ENCODE measurements at places on chromosomes 7 and 10.
A peak's percentile ranks its signal among the peaks of the same experiment; 100 is the strongest.

- ATAC-seq: no peak
These were observed 489.9 kb downstream of the XPNPEP1 start for GRCh38 chr10:109433434-109433833.

- no peak for ATAC-seq
These were observed 228.8 kb downstream of the DKK1 start for GRCh38 chr10:52542906-52543305.

- ATAC-seq: no peak
These were observed 37.9 kb upstream of the ABCB5 start for GRCh38 chr7:20577441-20578071.

DNA sequence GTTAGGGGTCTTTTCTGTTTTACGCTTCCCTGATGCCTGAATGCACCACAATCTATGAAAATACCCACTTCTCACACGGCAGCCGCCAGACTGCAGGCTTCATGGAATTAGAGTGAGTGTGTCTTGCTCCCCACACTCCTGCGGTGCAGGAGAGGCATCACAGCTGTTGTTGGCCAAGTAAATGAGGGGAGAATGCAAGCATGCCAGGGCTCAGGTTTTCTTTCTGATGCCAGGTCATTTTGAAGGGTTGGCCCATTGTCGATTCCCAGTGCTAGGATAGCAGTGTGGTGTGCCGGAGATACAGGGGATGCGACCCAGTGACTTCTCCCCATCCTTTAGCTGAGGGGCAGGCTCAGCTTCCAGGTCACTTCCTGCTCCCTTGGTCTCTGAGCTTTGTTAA is 16.3 kb downstream of the CXCL12 start:
- no peak for ATAC-seq

GRCh38 chr10:107415446-107415845 is 250.9 kb upstream of the SORCS1 start:
- no peak for ATAC-seq

- ATAC-seq: no peak
These were observed 57.2 kb downstream of the JAKMIP3 start for GRCh38 chr10:132122939-132123445.

GRCh38 chr7:116434820-116435341 is 64.7 kb upstream of the CAV2 start:
- peak; percentile 88 for ATAC-seq

- no peak for ATAC-seq
These were observed 185.7 kb downstream of the GRID1 start for GRCh38 chr10:86180861-86181260.

- ATAC-seq: peak; percentile 54
These were observed 26.2 kb downstream of the ADAM22 start for GRCh38 chr7:87960239-87960638.

GRCh38 chr7:156196649-156197048 is 384.4 kb upstream of the SHH start:
- ATAC-seq: no peak

- ATAC-seq: no peak
These were observed 239.8 kb downstream of the SUGCT start for GRCh38 chr7:40374575-40374974.

- no peak for ATAC-seq
These were observed 1.3 kb upstream of the BLVRA start for GRCh38 chr7:43757073-43757720.

- no peak for ATAC-seq
These were observed 972.2 kb upstream of the MBL2 start for GRCh38 chr10:53744746-53745145.

- no peak for ATAC-seq
These were observed 735.6 kb upstream of the MBL2 start for GRCh38 chr10:53508197-53508596.

DNA sequence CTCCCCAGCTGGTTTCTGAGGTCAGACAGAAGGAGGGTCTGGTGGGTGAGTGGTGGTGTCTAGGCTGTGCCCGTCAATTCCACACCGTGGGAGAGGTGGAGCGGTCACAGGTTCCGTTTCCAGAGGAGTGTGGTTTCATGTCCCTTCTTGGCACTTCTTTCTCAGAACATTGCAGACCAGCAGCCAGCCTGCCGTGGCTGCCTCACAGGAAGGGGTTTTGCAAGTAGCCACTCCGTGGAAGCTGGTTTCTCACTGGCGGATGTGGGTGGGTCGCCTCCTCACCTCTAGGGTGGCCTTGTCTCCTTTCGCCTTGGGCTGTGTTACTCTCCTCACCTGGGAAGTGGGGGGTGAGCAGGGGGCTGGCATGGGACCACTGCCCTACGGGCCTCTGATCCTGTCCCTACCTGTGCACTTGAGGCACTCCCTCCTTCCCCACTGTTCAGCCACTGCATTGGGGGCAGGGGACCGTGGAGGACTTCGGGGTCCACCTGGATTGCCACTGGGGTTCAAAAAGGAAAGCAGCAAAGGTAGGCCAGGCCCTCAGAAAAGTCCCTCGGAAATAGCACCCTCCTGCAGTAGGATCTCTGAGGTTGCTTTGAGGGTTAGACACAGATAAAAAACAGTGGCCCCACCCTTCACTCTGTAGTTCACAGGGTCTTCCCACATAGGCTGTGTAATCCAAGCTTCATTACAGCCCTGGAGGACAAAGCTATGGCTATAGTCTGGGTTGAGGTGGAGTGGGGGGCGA is 33.9 kb downstream of the TSPAN14 start:
- no peak for ATAC-seq

DNA sequence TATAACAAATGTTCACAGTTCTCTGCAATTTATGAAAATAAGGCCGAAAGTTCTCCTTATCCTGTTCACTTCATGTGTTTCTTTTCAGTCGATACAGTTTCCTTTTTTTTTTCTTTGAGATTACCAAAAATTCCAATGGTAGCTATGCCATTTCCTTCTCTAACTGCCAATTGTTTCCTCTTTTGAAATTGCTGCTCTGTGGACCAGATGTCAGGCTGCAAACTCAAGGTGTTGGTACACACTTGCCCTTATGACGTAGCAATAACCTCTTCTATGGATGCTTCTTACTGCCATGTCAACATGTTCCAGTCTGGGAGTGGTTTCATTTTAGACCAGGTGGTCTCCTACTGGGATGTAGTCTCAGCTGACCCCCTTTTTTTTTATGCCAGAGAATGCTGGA is 52.9 kb downstream of the CASD1 start:
- ATAC-seq: no peak

GRCh38 chr10:101780187-101780817 is 2.9 kb downstream of the NPM3 start:
- no peak for ATAC-seq

DNA sequence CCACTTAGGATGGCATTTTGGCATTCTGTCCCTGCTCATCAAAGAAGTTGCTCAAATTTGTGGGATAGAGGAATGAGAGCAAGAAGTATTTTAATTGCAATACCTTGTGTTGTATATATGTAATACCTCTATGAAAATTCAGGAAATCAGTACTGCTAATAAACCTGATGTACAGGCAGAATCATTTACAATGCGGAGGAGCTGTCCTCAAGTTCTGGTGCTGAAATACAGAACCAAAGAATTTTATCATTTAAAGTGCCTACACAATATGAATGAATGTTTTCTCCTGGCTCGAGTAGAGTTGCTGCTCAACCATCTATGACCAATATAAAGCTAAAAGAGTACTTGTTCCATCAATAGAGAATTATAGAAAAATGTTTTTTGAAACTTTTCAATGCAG is 305.8 kb downstream of the PLXNA4 start:
- no peak for ATAC-seq

- no peak for ATAC-seq
These were observed 9.0 kb upstream of the PON3 start for GRCh38 chr7:95405208-95405607.

GRCh38 chr7:4790078-4790465 is 14.6 kb downstream of the AP5Z1 start:
- no peak for ATAC-seq

- peak; percentile 85 for ATAC-seq
These were observed 52.3 kb downstream of the HECW1 start for GRCh38 chr7:43164757-43165156.

DNA sequence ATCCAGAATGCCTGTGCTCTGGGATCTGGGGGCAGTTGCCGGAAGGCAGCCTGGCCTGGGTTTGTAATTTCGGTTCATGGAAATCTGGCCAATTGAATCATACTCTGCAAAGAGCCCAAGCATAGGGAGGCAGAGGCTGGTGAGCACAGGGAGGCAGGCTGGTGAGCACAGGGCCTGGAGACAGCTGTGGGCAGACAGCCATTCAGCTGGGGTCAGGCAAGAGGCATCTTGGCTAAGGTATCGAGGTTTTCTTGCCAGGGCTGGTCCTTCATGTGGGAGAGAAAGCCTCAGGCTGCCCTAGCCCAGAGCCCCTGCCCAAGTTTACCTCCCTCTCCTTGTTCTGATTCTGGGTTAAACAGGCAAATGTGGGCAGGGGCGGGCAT is 63.7 kb upstream of the BAIAP2L1 start:
- no peak for ATAC-seq

- no peak for ATAC-seq
These were observed 179.9 kb downstream of the SFMBT2 start for GRCh38 chr10:7230951-7231350.

DNA sequence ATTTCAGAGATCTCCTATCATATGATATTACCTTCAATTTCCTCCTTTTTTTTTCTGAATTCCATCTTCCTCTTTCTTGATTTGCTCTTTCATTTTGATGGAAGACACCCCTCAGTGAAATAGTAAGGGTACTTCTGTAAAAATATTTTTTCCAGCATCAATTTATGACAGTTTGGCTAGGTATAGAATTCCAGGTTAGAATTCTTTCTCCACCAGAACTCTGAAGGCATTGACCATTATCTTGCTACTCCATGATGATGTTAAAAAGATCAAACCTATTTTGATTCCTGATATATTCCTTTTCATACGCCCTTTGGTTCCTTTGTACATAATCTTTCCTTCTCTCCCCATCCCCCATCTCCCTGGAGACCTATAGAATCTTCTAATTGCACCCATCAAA is 48.4 kb downstream of the MTPAP start:
- ATAC-seq: no peak

GRCh38 chr7:47380325-47381133 is 201.4 kb downstream of the TNS3 start:
- ATAC-seq: peak; percentile 52

- ATAC-seq: no peak
These were observed 17.8 kb upstream of the HKDC1 start for GRCh38 chr10:69202332-69202731.

DNA sequence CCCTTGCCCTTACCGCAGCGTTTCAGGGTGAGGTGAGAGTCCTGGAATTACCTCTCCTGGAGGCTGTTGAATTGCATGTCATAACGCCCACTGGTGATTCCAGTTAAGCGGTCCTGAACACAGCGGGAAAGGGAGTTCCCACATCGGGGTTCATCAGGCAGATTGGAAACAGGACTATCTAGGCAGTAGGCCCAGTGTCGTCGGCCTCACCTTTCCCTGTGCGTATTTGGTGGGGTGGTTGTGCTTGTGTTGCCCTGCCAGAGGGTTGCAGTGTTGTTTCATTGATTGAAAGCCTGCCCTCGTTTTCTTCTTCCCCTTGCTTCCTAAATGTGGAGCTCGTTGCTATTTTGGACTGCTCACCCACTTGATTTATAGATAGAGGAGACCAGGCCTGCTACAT is 10.6 kb upstream of the SUN1 start:
- ATAC-seq: no peak

- ATAC-seq: no peak
These were observed 56.4 kb downstream of the PFKFB3 start for GRCh38 chr10:6259153-6259552.

DNA sequence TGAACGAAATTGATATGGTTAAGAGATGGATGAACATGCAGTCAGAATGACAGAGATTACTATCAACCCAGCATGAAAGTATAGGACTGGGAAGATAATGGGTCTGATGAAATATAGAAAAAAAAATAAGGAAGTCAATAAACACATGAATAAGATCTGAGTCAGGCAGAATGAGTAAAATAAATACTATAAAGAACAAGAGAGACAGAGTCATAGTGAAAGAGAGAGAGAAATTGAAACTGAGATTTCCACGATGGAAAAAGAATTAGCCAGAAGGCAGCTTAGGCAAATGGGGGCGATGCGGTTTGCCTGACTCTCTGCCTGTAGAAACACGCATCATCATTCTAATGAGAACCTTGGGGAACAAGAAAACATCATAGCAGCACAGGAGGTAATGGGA is 26.6 kb downstream of the SEMA3D start:
- ATAC-seq: no peak

DNA sequence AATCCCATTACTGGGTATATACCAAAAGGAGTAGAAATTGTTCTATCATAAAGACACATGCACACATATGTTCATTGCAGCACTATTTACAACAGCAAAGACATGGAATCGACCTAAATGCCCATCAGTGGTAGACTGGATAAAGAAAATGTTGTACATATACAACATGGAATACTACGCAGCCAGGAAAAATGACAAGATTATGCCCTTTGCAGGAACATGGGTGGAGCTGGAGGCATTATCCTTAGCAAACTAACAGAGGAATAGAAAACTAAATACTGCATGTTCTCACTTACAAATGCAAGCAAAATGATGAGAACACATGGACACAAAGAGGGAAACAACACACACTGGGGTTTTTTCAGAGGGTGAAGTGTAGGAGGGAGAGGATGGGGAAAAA is 300.2 kb downstream of the BAMBI start:
- ATAC-seq: no peak

DNA sequence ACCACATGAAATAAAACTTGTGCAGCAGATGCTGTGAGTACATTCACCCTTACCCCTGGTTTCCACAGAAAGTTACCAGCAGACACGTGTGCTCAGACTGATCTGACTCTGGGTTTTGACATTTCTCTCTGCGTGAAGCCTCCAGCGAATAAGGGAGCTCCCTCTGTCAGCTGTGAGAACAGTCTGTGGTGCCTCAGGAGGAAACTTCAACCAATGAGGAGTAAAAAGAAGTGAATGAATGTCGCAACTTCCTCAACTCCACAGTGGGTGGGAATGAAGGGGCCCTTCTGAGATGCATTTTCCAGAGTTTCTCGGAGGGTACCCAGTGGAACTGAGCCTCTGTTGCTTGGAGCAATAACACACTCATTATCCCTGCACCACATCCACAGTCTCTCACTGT is 743.4 kb downstream of the TNS3 start:
- ATAC-seq: no peak
